Activated CD4-positive, CD25-positive, alpha-beta regulatory T cell treated with anti-CD3 and anti-CD28 coated beads, Interleukin-2, amount 50 U/mL, for 16 hours (primary cell): ENCODE measurements at places on chromosomes 12 and 14.

- DNase-seq, result no peak
Measured at GRCh38 chr12:116370004-116370404, 92.5 kb upstream of the MED13L start.

GRCh38 chr14:68857516-68858070 lies 64.7 kb upstream of the ZFP36L1 start:
- DNase-seq, result no peak

DNA sequence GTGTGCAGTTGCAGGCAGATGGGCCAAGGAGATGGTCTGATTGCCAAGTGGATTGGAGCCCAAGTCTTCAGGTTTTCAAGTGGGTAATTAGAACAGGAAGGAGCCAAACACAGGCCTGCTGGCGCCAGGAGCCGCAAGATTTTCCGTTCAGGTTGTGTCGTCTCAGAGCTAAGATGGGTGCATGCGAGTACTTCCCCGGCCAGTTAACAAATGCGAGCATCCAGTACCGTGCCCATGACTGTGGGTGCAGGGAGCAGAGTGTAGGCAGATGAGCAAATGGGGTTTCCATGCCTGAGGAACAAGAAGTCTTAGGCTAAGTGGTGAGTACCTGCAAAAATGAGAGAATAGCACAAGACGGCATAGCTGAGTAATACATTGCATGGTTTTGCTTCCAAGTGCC lies 90.5 kb downstream of the CHST11 start:
- DNase-seq, result no peak

- DNase-seq, result no peak
Measured at GRCh38 chr12:24133384-24133783, 183.9 kb upstream of the SOX5 start.

DNA sequence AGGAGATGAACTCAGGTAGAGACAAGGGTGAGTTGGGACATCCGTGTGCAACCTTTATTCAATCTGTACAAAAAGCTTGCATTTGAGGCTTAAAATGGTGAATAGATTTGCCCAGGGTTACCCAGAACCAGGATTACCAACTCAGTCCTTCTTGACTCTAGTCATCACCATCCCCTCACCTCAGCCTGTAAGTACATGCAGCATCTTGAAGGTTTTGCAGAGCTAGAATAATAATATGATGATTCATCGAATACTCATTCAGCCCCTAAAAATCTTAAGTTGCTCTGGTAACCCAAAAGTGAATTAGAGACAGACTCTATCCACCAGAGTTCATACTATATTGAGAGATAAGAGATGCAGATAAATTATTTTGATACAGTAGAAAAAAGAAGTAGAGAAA lies 90.3 kb downstream of the NKX2-1 start:
- DNase-seq, result no peak
